ENCODE measurements at places on chromosomes 11 and 22. TPM values are rescaled to one million over a fixed set of nuclear protein-coding genes. Genes with fewer than 3 reads are reported as not detected.

GRCh38 chr11:8654503-8654902 lies 28.0 kb downstream of the TRIM66 start:
- H3K27ac ChIP-seq = no peak overlapping the region
- DNase-seq = no peak

GRCh38 chr22:50678651-50679521 lies 6.3 kb downstream of the SHANK3 start:
- no peak overlapping the region for H3K4me3 ChIP-seq
- no peak overlapping the region for H3K27ac ChIP-seq
- no peaks in the 10 kb centered on the region for H3K4me1 ChIP-seq
- peaks cover 22% of the 10 kb centered on the region for H3K27me3 ChIP-seq

GRCh38 chr11:2535673-2536439 lies 91.0 kb downstream of the KCNQ1 start:
- H3K27ac ChIP-seq = no peak overlapping the region
- H3K4me3 ChIP-seq = no peak overlapping the region
- DNase-seq = no peak
- H3K4me1 ChIP-seq = peaks cover 13% of the 10 kb centered on the region

GPR83 gene
- 0.62 TPM for total RNA-seq

MS4A4A gene
- not detected for total RNA-seq

DEFB131B gene
- total RNA-seq = not detected

CD248 gene
- total RNA-seq = 0.22 TPM

SLC5A4 gene
- total RNA-seq = not detected
